Activated naive CD4-positive, alpha-beta T cell treated with anti-CD3 and anti-CD28 coated beads, Interleukin-2, amount 10 ng/mL, durations not matched to agents 5 hours and 36 hours (primary cell): ENCODE measurements at places on chromosomes 1 and 21. TPM values are rescaled to one million over a fixed set of nuclear protein-coding genes. Genes with fewer than 3 reads are reported as not detected.

FMOD gene
- 0.40 TPM for total RNA-seq

PLA2G5 gene
- total RNA-seq = not detected

TMEM81 gene
- 3.1 TPM for total RNA-seq

ALX3 gene
- not detected for total RNA-seq

GBP4 gene
- total RNA-seq = 81.1 TPM

TBX15 gene
- not detected for total RNA-seq

LPAR3 gene
- 3.6 TPM for total RNA-seq

ESPN gene
- total RNA-seq = 1.4 TPM

MARK1 gene
- not detected for total RNA-seq

CYP4A22 gene
- total RNA-seq = not detected

TRPM2 gene
- total RNA-seq = 37.7 TPM

GBP6 gene
- 0.40 TPM for total RNA-seq

CFHR1 gene
- total RNA-seq = not detected

SPRR1B gene
- not detected for total RNA-seq

SYT14 gene
- not detected for total RNA-seq

NSL1 gene
- 31.3 TPM for total RNA-seq

TAS1R1 gene
- not detected for total RNA-seq

S100A1 gene
- not detected for total RNA-seq

PTPRU gene
- total RNA-seq = 0.43 TPM

RIPK4 gene
- 0.05 TPM for total RNA-seq

LCE1D gene
- total RNA-seq = not detected

LRRN2 gene
- total RNA-seq = not detected

HES3 gene
- not detected for total RNA-seq

CC2D1B gene
- total RNA-seq = 53.1 TPM

CLDN17 gene
- total RNA-seq = not detected

OR2T11 gene
- not detected for total RNA-seq

RRAGC gene
- 24.4 TPM for total RNA-seq

CYP4B1 gene
- total RNA-seq = not detected

RNU1-4 gene
- 1,658 TPM for total RNA-seq

TEDDM1 gene
- total RNA-seq = not detected

SELENBP1 gene
- not detected for total RNA-seq

TIE1 gene
- total RNA-seq = not detected

LCE1E gene
- total RNA-seq = not detected

INSRR gene
- total RNA-seq = 0.08 TPM

CCDC27 gene
- total RNA-seq = not detected

FCGR3A gene
- total RNA-seq = 0.55 TPM

NR0B2 gene
- total RNA-seq = not detected

COL9A2 gene
- 3.5 TPM for total RNA-seq
